Karpas-422 (cell line): ENCODE measurements at places on chromosomes 1 and 21. TPM values are rescaled to one million over a fixed set of nuclear protein-coding genes. Genes with fewer than 3 reads are reported as not detected.

GRCh38 chr1:211603191-211603701, 24.3 kb upstream of the SLC30A1 start:
- H3K4me1 ChIP-seq: peaks cover 20% of the 10 kb centered on the region
- H3K27me3 ChIP-seq: no peaks in the 10 kb centered on the region
- no peak for DNase-seq
- no peak overlapping the region for H3K4me3 ChIP-seq
- H3K36me3 ChIP-seq: no peaks in the 10 kb centered on the region
- no peak overlapping the region for H3K27ac ChIP-seq

DNA sequence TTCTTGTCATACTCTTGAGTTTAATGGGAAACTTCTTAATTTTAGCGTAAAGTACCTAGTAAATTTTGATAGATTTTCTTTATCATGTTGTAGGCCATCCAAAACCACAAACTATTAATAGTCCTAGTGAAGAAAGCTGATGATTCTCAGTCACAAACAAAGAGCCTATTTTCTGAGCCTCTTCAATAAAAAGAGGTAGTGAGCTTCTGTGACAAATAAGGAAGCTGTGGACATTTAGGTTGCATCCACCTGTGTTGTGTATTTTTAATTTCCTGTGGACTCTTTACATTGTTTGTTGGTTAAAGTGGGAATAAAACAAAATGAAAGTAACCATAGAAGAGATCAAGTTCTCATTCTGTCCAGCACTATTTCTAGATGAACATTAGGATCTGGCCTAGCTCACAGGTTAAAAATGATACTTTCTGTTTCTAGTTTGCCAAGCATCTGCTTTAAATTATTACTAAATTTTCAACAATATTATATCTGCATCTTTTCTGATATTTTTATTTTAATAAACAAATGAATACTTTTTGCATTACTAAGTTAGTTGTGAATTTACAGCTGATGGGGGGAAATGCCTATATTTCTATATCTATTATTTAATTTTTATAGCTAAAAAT, 702.2 kb upstream of the ADGRL4 start:
- H3K4me1 ChIP-seq: no peaks in the 10 kb centered on the region
- no peak overlapping the region for H3K27ac ChIP-seq
- H3K36me3 ChIP-seq: no peaks in the 10 kb centered on the region
- H3K4me3 ChIP-seq: no peak overlapping the region
- no peaks in the 10 kb centered on the region for H3K27me3 ChIP-seq

DNA sequence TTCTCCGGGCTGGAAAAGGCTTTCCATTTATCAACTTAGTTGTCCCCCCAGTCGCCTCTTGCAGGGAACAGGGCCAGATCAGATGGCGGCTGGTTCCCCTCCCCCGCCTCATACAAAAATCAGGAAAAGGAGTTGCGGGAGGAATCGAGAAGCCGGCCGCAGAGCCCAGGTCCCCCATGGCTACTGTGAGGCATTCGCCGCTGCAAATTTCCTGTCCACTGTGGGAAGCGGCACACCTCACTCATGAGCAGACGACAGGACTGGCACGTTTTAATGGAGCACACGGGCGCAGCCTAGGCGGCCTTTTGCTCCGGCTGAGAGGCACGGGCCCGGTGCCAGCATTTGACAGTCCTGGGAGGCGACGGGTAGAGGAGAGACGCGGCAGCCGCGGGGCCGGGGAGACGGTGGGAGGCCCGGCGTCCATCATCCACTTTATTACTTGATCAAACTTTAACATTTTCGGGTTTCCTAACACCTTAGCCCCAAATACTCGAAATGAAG, 1.1 kb downstream of the GNG4 start:
- DNase-seq: no peak
- H3K27ac ChIP-seq: no peak overlapping the region
- H3K4me1 ChIP-seq: no peaks in the 10 kb centered on the region
- no peaks in the 10 kb centered on the region for H3K27me3 ChIP-seq
- H3K4me3 ChIP-seq: no peak overlapping the region
- H3K36me3 ChIP-seq: no peaks in the 10 kb centered on the region

- no peak overlapping the region for H3K4me3 ChIP-seq
- no peaks in the 10 kb centered on the region for H3K36me3 ChIP-seq
- no peak overlapping the region for H3K27ac ChIP-seq
- H3K4me1 ChIP-seq: peaks cover 4% of the 10 kb centered on the region
Measured at GRCh38 chr1:1124508-1124785, 8.6 kb upstream of the C1orf159 start.

DNA sequence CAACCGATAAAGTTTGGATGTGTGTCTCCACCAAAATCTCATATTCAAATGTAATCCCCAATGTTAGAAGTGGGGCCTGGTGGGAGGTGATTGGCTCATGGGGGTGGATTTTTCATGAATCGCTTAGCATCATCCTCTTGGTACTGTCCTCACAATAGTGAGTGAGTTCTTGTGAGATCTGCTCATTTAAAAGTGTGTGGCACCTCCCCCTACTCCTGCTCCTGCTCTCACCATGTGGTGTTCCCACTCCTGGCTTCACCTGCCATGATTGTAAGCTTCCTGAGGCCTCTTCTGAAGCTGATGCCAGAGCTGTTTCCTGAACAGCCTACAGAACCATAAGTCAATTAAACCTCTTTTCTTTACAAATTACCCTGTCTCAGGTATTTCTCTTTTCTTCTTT, 28.2 kb upstream of the PRDX6 start:
- no peak for DNase-seq
- H3K27ac ChIP-seq: no peak overlapping the region
- H3K4me3 ChIP-seq: no peak overlapping the region
- H3K4me1 ChIP-seq: peaks cover 45% of the 10 kb centered on the region

- H3K27ac ChIP-seq: no peak overlapping the region
- no peaks in the 10 kb centered on the region for H3K27me3 ChIP-seq
- H3K4me3 ChIP-seq: no peak overlapping the region
- no peaks in the 10 kb centered on the region for H3K4me1 ChIP-seq
- no peak for DNase-seq
- no peaks in the 10 kb centered on the region for H3K36me3 ChIP-seq
Measured at GRCh38 chr1:194033646-194034045, 847.2 kb upstream of the B3GALT2 start.

- no peak overlapping the region for H3K4me3 ChIP-seq
- H3K36me3 ChIP-seq: peaks cover 56% of the 10 kb centered on the region
- no peak for DNase-seq
- no peak overlapping the region for H3K27ac ChIP-seq
Measured at GRCh38 chr21:33566514-33566913, 22.0 kb downstream of the DONSON start.

DNA sequence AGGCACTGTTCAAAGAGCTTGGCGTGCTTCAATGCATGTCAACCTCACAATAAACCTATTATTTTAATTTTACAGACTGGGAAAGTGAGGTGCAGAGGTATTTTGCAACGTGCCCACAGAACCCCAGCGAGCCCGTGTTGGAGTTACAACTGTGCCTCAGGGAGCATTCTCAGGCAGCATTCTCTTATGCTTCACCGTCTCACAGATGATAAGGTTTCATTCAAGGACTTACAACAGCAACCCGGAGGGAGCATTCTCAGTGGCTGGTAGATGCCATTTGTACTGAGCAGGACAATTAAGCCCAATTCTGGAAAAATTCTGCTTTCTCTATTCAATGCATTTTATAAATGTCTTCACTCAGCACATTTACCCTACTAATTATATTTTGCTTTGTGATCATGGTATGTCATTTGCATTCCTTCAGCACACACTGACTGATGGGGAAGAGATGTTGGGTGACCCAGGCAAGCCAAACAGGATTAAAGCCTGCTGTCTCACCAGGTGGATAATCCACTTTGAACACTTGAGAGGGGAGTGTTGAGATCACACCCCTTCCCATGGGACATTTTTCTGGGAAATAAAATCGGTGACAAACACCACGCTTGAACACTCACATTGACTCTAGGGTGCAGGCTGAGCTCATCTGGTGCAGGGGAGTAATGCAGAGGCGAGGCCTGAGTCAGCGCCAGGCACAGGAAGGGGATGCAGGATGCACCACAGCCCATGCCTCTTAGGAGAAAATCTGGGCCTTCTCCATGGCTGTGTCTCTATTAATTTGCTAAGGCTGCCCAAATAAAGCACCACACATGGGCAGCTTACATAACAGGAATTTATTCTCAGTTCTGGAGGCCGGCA, 113.9 kb downstream of the CLIC6 start:
- no peaks in the 10 kb centered on the region for H3K36me3 ChIP-seq
- no peaks in the 10 kb centered on the region for H3K27me3 ChIP-seq
- H3K27ac ChIP-seq: no peak overlapping the region
- no peak overlapping the region for H3K4me3 ChIP-seq
- H3K4me1 ChIP-seq: no peaks in the 10 kb centered on the region

- H3K27ac ChIP-seq: no peak overlapping the region
- H3K27me3 ChIP-seq: no peaks in the 10 kb centered on the region
- H3K4me1 ChIP-seq: peaks cover 53% of the 10 kb centered on the region
- no peaks in the 10 kb centered on the region for H3K36me3 ChIP-seq
- peak; percentile 34 for DNase-seq
- no peak overlapping the region for H3K4me3 ChIP-seq
Measured at GRCh38 chr21:44876849-44877575, 3.5 kb upstream of the PTTG1IP start.

DNA sequence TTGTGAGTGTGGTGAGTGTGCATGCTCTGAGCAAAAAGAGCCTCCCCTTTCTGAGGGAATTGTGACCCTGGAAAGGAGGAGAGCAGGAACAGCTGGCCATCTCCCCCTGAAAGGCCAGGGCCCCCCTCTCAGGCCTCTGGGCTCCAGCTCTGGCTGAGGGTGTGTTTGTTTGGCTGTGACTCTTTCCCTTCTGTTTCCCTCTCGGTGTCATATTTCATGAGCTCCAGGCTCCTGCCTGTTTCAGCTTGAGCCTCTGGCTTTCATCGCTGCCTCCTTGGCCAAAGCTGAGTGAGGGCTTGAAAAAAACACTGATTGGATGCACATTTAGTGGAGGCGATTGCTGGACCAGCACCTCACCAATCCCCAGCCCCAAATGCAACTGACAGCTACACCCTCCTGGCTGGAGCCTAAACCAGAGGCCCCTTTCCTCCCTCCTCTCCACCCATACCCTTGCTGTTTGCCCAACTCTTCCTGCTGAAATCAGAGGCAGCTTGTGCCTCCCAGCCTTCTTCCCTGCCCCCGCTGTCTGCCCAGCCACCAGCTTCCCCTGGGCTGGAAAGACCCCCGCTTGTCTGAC, 64.1 kb downstream of the DDR2 start:
- H3K36me3 ChIP-seq: no peaks in the 10 kb centered on the region
- DNase-seq: no peak
- no peak overlapping the region for H3K4me3 ChIP-seq
- no peak overlapping the region for H3K27ac ChIP-seq
- H3K4me1 ChIP-seq: peaks cover 8% of the 10 kb centered on the region

- H3K27ac ChIP-seq: peak overlapping the region; percentile 59
- DNase-seq: peak; percentile 91
- H3K36me3 ChIP-seq: peaks cover 23% of the 10 kb centered on the region
Measured at GRCh38 chr1:40532844-40533424, 1.5 kb downstream of the ZNF684 start.

DNA sequence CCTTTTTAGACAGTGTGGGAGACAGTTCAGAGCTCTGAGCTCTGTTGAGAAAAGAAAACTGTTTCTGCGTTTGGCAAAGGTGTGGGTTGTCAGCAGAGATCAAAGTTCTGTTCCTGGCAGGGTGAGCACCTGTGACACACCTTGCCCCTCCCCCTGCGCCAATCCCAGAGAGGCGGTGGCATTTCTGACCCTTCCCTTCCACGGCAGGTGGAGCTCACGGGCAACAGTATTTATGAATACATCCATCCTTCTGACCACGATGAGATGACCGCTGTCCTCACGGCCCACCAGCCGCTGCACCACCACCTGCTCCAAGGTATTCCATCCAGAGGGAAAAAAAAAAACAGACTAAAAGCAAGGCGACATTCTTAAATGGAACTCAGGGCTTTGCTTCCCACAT, 20.7 kb downstream of the SIM2 start:
- H3K27me3 ChIP-seq: no peaks in the 10 kb centered on the region
- no peaks in the 10 kb centered on the region for H3K36me3 ChIP-seq
- H3K4me1 ChIP-seq: no peaks in the 10 kb centered on the region
- DNase-seq: no peak
- H3K4me3 ChIP-seq: no peak overlapping the region

DNA sequence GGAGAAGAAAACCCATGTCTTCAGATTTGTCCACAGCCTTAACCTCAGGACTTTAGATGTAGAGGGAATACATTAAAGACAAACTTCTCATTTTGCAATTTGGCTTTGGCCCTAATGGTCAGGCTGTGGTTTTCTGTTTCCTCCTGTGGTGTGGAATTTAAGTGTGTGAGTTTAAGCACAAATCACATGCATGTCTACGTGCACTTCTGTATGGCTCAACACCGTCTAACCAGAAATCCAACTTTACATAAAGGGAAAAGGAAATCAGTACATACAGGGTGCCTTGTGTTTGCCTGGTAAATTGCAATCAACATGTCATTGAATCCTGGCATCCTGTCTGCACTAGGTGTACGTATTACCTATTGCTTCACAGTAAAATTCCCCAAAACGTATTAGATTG, 1.2 kb upstream of the ZNF124 start:
- no peaks in the 10 kb centered on the region for H3K4me1 ChIP-seq
- no peak overlapping the region for H3K27ac ChIP-seq
- no peak overlapping the region for H3K4me3 ChIP-seq
- no peaks in the 10 kb centered on the region for H3K27me3 ChIP-seq
- no peak for DNase-seq

GRCh38 chr1:34266127-34266951, 89.6 kb downstream of the C1orf94 start:
- H3K4me3 ChIP-seq: no peak overlapping the region
- H3K27me3 ChIP-seq: no peaks in the 10 kb centered on the region
- no peak for DNase-seq
- H3K27ac ChIP-seq: no peak overlapping the region

DNA sequence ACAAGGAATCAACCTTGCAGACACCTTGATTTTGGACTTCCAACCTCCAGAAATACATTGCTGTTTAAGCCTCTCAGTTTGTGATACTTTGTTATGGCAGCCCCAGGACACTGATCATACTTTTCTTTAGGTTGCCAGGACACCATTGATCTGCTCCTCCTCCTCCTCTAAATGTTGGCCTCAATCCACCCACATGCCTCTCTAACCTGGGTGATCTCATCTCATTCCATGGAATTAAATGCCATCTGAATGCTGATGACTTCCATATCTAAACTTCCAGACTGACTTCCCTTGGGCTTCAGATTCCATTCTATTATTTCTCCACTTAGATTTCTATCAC, 7.4 kb upstream of the PPP1R15B start:
- DNase-seq: no peak
- H3K36me3 ChIP-seq: no peaks in the 10 kb centered on the region
- H3K27me3 ChIP-seq: no peaks in the 10 kb centered on the region

GRCh38 chr21:44912158-44912473, 8.6 kb downstream of the ITGB2 start:
- H3K4me3 ChIP-seq: peak overlapping the region; percentile 5; the same call in 1 of the 2 replicates
- DNase-seq: no peak
- H3K27ac ChIP-seq: peak overlapping the region; percentile 81
- peaks cover 93% of the 10 kb centered on the region for H3K4me1 ChIP-seq
- H3K27me3 ChIP-seq: no peaks in the 10 kb centered on the region

GRCh38 chr1:155455588-155456195, 106.9 kb downstream of the ASH1L start:
- H3K4me3 ChIP-seq: no peak overlapping the region
- H3K27me3 ChIP-seq: no peaks in the 10 kb centered on the region
- H3K27ac ChIP-seq: no peak overlapping the region
- no peaks in the 10 kb centered on the region for H3K4me1 ChIP-seq
- no peaks in the 10 kb centered on the region; the same call in 1 of the 2 replicates for H3K36me3 ChIP-seq

GRCh38 chr1:183323849-183324683, 94.1 kb downstream of the NMNAT2 start:
- no peak overlapping the region for H3K4me3 ChIP-seq
- H3K27me3 ChIP-seq: no peaks in the 10 kb centered on the region
- no peak for DNase-seq

Gene SLC16A4
- 51.4 and 116 TPM in 2 replicates for total RNA-seq

Gene DDX59
- 45.1 and 60.8 TPM in 2 replicates for total RNA-seq

Gene S100A16
- not detected in 2 replicates for total RNA-seq

Gene RASSF5
- total RNA-seq: 27.2 and 29.5 TPM in 2 replicates

Gene PRAMEF15
- total RNA-seq: not detected in 2 replicates
